Fibroblast of skin of left quadriceps (primary cell): ENCODE measurements at places on chromosomes 16 and 17.

DNA sequence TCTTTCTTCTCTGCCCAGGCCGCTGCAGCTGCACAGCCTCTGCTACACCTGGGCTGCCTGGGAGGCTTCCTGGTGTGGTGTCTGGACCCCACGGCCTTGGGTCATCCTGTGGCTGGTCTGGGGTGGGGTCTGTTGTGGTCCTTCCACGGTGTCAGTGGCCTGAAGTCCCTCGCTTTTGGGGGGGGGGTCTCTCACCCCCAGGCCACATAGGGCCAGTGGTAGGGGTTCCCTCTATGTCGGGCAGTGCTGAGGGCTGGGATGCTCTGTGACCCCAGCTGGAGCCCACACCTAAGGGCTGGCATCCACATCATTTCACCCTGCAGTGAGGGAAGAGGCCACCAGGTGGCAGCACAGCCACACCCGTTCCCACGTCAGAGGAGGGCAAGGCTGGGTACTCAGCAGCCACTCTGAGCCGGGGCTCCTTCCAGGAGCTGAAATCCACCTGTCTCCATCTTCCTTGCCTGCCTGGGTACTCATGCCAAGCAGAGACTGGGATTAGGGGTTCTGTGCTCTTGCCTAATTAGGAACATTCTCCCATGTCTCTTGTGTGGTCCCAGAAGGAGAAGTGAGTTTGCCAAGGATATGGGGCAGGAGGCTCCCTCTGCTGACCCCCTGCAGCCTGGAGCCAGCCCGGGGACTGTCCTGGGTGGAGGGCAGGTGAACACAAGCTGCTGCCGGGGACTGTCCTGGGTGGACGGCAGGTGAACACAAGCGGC, 13.0 kb downstream of the ENGASE start:
- peak; percentile 12 for DNase-seq

- no peak for DNase-seq
Observed at GRCh38 chr16:62974424-62974823, 938.2 kb upstream of the CDH8 start.

DNA sequence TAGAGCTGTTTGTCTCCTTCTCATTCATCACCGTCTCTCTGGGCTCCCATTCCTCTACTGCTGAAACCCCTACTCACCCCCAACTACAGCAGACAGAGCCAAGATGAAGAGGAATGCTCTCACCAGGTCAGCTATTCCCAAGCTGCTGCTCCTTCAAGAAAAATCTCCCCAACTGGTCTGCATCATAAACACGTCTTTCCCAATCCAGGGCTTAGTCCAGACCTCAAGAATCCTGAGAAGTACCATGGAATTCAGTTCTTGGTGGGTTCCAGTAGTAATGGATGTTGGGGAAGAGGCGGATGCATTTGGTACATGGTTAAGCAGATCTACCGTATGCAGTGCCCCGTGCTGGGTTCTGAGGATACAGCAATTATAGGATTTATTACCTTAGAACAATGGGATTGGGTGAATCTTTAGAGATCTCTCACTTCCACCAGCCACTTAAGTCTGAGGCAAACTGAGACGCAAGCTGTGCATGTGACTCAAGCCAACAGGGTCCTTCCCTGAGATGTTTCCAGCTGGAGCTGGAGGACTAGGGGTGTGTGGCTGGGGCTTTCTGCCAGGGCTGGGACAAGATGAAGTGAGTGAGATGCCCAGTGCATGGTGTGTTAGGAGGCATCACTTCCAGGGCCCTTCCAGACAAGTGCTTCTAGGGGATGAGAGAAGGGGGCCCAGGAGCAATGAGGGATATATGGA, 232.7 kb upstream of the CDH5 start:
- peak; percentile 65 for DNase-seq

DNA sequence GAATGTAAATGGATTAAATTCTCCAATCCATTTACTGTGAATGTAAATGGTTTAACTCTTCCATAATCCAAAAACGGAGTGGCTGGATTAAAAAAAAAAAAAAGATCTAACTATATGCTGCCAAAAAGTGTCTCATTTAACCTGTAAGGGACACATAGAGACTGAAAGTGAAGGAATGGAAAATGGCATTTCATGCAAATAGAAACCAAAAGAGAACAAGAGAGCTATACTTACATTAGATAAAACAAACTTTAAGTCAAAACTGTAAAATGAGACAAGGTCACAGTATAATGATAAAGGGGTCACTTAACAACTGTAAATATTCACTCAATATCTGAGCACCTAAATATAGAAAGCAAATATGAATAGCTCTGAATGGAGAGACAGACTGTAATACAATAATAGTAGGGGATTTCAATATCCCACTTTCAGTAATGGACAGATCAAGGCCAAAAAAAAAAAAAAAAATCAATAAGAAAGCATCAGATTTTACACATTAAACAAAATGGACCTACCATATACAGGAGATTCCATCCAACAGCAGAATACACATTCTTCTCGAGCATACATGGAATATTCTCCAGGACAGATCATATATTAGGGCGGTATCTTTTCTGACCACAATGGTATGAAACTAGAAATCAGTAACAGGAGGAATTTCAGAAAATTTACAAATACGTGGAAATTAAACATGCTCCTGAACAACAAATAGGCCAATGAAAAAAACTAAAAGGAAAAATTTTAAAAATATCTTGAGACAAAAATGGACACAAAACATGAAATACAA, 36.4 kb downstream of the CDR2 start:
- no peak for DNase-seq

GRCh38 chr16:50572700-50573099, 24.5 kb downstream of the NKD1 start:
- no peak for DNase-seq

- no peak for DNase-seq
Observed at GRCh38 chr17:73646409-73647300, 2.4 kb upstream of the SDK2 start.

- DNase-seq: no peak
Observed at GRCh38 chr16:22018559-22018958, 10.6 kb downstream of the MOSMO start.

DNA sequence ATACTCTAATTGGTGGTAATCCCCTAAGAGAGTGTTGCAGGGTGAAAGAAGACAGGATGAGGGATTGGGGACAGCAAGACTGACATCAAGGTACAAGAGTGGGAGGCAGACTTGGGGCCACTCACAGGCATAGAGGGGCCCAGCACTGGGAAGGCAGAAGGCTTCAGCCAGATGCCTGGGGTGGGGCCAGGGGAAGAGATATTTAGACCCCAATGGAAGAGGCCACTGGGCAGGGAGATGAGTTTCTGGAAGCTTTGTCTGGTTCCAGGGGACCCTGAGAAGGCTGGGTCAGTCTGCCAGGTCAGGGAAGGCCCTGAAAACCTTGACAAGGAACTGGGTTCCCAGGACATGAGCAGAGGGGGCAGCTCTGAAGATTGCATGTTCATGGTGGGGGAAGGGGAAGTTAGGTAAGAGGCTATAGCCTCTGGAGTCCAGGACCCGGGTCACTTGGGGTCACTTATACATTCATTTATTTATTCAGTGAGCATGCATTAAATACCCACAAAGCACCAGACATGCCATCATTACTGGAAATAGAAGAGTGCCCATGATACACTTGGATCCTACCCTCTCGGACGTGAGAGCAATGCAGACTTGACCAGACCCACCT, 92.9 kb downstream of the TMEM132E start:
- DNase-seq: no peak

DNA sequence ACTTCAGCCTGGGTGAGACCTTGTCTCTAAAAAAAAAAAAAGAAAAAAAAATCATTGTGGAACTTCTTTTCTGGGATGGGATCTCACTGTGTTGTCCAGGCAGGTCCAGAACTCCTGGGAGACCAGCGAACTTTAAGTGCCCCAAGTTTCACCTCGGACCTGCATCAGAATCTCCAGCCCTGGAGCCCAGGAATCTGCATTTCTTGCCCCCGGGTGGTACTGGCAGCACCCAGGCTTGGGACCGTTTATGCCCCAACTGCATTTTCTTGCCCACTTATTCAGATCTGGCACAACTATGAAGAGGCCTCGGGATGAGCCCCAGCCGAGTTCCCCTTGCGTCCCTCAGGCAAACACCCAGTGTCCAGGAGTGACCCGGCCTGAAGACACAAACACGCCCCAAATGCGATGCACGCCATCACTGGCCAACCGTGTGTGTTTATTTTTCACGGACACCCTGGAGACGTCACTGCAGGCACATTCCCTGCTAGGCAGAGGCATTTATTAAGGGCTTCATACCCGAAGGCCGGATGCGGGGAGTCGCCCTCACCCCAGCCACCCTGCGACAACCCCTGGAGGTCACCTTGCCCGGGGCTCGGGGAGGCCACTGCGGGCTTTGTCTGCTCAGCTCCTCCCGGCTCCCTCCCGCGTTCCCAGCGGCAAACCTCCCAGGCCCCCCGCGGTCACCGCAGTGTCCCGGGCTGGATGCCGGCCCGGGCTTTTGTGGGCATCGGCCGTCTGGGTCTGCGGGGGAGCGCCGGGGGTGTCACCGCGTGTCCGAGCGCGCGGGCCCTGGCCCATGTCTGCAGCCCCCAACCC, 684 bp upstream of the SPIRE2 start:
- DNase-seq: no peak

DNA sequence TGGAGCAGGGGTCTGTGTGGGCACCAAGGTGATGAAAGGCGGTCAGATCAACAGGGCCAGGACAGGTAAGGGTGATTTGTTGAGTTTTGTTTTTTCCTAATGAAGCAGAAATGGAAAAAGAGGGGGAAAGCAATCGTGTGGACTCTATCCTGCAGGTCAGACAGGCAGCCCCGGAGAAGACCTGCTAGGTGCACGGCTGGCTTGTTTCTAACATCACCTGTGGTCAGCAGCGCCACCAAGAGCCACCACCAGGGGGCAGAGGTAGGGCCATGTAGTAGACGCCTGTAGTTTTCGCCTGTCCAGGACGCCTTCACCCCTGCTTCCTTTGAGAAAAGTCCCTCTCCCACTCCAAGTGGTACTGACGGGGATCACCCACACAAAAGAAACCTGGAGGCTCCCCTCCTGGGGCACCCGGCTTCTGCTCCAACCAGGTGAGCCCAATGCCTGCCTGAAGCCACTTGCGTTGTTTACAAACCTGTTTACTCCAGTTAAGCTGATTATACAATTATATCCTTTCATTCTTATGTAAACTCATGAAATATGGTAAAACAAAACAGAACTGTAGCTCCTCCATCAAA, 54.2 kb upstream of the SEC14L1 start:
- DNase-seq: no peak

GRCh38 chr17:9696279-9697044, 51.1 kb downstream of the USP43 start:
- DNase-seq: no peak

DNA sequence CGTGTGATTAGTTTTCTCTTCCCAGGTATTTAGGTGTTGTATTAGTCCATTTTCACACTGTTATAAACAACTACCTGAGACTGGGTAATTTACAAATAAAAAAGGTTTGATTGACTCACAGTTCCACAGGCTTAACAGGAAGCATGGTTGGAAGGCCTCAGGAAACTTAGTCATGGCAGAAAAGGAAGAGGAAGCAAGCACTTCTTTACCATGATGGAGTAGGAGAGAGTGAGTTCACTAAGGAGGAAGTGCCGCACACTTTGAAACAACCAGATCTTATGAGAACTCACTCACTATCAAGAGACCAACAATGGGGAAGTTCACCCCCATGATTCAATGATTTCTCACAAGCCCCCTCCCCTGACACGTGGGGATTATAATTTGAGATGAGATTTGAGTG, 1343.7 kb upstream of the GOT2 start:
- DNase-seq: no peak

GRCh38 chr16:54053891-54054820, 232.4 kb downstream of the IRX3 start:
- DNase-seq: no peak

GRCh38 chr17:75844530-75845057, 390 bp upstream of the UNC13D start:
- no peak for DNase-seq

DNA sequence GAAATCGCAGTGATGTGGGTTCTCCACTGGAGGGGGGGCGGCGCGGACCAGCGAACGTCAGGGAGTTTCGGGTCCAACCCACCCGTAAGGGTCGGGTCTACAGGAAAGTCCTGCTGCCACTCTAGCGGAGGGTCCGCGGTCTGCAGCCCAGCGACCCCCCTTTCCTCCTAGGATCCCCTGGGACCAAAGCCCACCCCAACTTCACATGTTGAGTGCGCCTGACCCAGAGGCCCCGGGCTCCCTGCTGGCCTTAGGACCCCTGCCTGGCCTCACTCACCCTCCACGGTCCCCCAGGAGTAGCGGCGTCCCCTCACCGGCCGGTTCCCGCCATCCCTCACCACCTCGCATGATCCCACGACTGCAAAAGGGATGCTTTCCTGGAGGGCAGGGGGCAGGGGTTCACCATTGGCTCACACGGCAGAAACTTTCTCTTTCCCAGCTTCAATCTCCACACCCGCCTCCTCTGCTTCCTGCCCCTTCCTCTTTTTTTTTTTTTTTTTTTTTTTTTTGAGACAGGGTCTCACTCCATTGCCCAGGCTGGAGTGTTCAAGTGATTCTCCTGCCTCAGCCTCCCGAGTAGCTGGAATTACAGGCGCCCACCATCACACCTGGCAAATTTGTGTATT, 3.1 kb downstream of the SEPTIN1 start:
- no peak for DNase-seq

GRCh38 chr16:52128361-52128760, 418.6 kb downstream of the TOX3 start:
- no peak for DNase-seq

GRCh38 chr16:10076037-10076436, 106.2 kb downstream of the GRIN2A start:
- no peak for DNase-seq

GRCh38 chr16:71927383-71927782, 32.1 kb downstream of the IST1 start:
- DNase-seq: peak; percentile 85

GRCh38 chr17:28529013-28529400, 22.9 kb downstream of the FOXN1 start:
- no peak for DNase-seq

DNA sequence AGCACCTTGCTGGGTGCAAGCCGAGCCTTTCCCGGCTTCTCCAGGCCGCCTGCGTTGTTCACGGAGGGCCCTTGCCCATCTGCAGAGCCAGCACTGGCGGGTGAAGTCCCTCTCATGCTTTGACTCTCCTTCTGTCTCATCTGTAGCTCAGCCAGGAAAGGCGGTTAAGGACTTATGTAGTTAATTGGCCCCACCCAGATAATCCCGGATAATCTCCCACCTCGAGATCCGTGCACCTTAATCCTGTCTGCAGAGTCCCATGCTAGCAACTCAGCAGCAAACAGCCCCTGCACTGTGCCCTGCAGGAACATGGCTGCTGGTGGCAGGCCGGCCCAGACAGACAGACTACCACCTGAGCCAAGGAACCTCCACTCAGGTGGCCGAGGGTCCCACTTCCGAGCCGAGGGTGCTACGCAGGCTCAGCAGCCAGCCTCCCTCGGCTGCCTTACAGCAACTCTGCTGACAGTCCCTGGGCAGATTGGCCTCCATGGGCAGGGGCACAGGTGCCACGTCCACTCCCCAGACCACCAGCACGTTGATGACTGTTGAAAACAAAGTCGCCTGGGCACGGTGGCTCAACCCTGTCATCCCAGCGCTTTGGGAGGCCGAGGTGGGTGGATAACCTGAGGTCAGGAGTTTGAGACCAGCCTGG, 16.9 kb downstream of the RAB40C start:
- no peak for DNase-seq

- no peak for DNase-seq
Observed at GRCh38 chr17:76427501-76428231, 25.3 kb downstream of the UBE2O start.
